ENCODE measurements at places on chromosomes 2 and 18. TPM values are rescaled to one million over a fixed set of nuclear protein-coding genes. Genes with fewer than 3 reads are reported as not detected.

DNA sequence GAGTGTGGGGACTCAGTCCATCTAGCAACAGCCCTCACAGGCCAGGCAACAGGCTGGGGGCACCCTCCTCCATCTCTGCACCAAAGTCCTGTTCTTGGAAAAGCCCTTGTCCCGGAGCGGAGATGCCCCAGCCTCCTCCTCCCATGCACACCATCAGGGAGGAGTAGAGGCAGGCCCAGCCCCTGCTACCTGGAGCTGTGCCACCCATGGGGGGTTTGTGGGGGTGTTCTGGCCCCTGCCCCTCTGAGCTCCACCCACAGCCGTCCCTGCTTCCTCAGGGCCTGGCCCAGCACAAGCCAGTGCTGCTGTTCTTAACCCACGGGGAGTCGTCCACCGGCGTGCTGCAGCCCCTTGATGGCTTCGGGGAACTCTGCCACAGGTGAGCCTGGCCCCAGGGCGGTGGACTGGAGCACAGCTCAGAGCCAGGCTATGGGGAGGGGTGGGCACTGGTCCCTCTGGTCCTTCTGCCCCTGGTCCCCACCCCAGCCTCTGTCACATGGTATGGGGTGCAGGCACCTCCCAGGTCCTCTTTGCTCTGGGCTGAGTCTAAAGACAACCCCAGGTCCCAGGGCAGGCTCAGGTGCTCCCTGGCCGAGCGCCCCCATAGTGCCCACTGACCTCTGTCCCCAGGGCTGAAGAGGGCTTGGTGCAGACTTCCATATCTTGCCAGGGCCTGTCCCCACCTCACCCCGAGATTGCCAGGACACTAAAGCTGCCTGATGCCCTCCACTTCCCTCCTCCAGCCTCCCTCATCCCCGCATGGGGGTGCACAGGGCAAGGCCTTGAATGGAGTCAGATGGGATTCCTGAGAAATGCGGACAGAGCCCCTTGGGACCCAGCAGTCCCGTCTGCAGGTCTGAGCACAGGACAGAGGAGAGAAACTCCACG lies 2.7 kb downstream of the AGXT start:
- H3K27ac ChIP-seq, result no peak overlapping the region
- H3K36me3 ChIP-seq, result no peaks in the 10 kb centered on the region
- no peak for DNase-seq
- no peak overlapping the region for H3K4me3 ChIP-seq
- no peaks in the 10 kb centered on the region for H3K27me3 ChIP-seq

DNA sequence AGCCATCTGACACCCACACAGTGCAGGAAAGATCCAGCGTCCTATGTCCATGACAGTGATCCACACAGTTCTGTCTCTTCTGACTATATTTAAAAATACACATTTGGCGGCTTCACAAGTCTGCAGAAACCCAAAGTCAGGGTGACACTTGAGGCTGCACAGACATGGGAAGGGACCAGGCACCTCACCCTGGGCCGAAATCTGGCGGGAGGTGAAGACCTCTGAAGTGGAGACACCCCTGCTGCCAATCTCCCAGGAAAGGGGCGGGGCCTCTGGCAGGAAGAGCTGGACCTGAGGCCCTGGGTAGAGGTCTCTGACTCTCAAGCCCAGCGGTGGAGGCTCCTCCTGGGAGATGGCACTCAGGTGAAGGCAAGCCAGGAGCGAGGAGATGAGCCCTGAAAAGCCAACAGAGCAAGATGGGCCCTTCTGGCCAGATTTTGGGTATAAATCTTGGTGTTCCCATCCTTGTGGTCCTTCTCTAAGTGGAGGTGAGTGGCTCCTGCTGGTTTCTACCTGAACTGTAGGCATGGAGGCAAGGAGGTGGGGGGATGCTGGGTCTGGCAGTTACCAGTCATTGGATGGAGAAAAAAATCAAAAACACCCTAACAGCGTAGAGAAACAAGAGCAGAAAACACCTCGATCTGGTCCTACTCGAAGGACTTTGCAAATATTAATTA lies 248.4 kb downstream of the HDAC4 start:
- no peaks in the 10 kb centered on the region for H3K4me1 ChIP-seq
- no peak overlapping the region for H3K4me3 ChIP-seq
- H3K27me3 ChIP-seq, result no peaks in the 10 kb centered on the region
- H3K36me3 ChIP-seq, result no peaks in the 10 kb centered on the region
- no peak for DNase-seq

GRCh38 chr2:8577573-8577972 lies 104.3 kb upstream of the ID2 start:
- H3K27ac ChIP-seq, result no peak overlapping the region
- no peak overlapping the region for H3K4me3 ChIP-seq
- no peaks in the 10 kb centered on the region for H3K36me3 ChIP-seq
- H3K27me3 ChIP-seq, result no peaks in the 10 kb centered on the region

- peaks cover 3% of the 10 kb centered on the region for H3K4me1 ChIP-seq
- H3K27ac ChIP-seq, result no peak overlapping the region
- H3K36me3 ChIP-seq, result no peaks in the 10 kb centered on the region
- H3K4me3 ChIP-seq, result no peak overlapping the region
- DNase-seq, result no peak
These were observed 81.4 kb upstream of the LPIN2 start for GRCh38 chr18:3094338-3094684.

GRCh38 chr2:233813236-233814055 lies 35.3 kb downstream of the MROH2A start:
- H3K4me1 ChIP-seq, result no peaks in the 10 kb centered on the region
- H3K4me3 ChIP-seq, result no peak overlapping the region
- H3K27ac ChIP-seq, result no peak overlapping the region

DNA sequence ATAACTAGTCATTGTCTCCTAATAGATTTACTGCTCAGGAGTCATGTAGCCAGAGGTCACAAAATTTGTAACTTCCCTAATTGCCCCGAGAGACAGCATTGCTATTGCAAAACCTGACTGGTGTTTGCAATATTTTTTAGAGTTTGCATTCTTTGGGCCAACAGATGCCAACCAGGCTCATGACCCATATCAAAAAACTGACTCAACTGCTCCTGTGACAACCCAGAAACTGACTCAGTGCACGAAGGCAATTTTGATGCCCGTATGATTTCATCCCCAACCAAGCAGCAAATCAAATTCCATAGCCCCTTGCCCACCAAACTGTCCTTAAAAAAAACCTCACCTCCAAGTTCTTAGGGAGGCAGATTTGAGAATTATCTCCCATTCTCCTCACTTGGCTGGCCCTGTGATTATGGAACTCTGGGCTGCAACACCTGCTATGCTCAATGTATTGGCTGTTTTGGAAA lies 951.3 kb downstream of the TSN start:
- no peak overlapping the region for H3K27ac ChIP-seq
- H3K4me3 ChIP-seq, result no peak overlapping the region
- DNase-seq, result no peak
- no peaks in the 10 kb centered on the region for H3K27me3 ChIP-seq
- no peaks in the 10 kb centered on the region for H3K36me3 ChIP-seq

DNA sequence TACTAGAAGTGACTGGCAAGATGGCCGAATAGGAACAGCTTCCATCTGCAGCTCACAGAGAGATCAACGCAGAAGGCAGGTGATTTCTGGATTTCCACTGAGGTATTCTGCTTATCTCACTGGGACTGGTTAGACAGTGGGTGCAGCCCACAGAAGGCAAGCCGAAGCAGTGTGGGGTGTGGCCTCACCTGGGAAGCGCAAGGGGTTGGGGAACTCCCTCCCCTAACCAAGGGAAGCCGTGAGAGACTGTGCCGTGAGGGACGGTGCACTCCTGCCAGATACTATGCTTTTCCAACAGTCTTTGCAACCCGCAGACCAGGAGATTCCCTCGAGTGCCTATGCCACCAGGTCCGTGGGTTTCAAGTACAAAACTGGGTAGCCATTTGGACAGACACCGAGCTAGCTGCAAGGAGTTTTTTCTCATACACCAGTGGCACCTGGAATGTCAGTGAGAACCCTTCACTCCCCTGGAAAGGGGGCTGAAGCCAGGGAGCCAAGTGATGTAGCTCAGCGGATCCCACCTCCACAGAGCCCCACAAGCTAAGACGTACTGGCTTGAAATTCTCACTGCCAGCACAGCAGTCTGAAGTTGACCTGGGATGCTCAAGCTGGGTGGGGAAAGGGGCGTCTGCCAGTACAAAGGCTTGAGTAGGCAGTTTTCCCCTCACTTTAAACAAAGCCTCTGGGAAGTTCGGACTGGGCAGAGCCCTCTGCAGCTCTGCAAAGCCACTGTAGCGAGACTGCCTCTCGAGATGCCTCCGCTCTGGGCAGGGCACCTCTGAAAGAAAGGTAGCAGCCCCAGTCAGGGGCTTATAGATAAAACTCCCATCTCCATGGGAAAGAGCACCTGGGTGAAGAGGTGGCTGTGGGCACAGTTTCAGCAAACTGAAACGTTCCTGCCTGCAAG lies 40.1 kb downstream of the PLEK start:
- H3K36me3 ChIP-seq, result no peaks in the 10 kb centered on the region
- no peak overlapping the region for H3K27ac ChIP-seq
- H3K4me3 ChIP-seq, result no peak overlapping the region
- no peak for DNase-seq

DNA sequence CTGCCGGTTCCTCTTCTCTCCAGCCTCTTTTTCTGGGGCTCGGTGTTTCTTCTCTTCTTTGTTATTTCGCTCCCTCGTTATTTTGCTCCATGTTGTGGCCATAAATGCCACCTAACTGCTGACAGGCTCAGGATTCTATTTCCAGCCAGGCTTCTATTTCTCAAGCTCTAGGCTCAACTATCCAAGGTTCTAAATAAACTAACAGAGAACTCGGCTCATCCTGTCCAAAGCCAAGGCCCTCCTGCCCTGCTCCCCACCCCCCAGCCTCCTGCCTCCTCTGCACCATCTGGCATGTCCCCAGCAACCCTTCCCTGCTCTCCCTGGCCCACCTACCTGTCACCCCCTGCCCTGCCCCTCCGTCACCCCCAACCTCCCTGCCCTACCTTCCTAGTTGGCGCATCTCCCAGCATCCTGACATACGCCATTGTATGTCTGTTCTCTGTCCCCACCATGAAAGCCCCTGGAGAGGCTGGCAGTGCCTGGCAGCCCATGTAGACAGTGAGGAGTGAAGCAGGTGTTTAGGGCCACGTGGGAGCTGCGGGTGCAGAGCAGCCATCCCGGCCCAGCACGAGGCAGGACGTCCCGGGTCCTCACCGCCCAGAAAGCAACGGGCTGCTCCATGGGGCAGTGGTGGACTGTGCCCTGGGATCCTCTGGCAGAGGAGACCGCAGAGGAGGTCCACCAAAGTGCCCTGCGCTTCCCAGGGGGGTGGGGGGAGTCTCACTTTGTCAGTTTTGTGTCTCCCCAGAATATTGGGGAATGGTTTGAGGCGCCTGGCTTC lies 186.9 kb downstream of the TWIST2 start:
- H3K27me3 ChIP-seq, result peaks cover 26% of the 10 kb centered on the region
- no peak overlapping the region for H3K4me3 ChIP-seq
- no peaks in the 10 kb centered on the region for H3K4me1 ChIP-seq
- DNase-seq, result no peak

CXCR1 gene
- 0.14 TPM for total RNA-seq

MBP gene
- total RNA-seq, result 53.4 TPM

DNA sequence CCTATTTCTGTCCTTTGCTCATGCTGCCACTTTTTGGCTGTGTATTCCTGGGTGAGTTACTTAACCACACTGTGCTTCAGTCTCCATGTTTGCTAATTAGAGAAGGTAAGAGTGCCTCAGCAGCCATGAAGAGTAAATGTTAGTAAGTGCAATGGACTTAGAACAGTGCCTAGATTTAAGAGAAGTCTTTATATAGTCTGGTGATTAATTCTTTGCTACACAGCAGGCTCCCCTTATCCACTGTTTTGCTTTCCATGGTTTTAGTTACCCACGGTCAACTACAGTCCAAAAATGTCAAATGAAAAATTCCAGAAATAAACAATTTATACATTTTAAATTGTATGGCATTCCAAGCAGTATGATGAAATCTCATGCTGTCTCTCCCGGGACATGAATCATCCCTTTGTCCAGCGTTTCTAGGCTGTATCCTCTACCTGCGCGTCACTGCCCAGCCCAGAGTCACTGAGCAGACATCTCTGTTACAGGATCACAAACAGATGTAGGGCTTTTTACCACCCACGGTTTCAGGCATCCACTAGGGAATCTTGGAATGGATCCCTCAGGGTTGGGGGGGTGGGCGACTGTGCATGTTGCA lies 91.0 kb downstream of the CTIF start:
- H3K4me3 ChIP-seq, result no peak overlapping the region
- H3K27ac ChIP-seq, result no peak overlapping the region
- no peaks in the 10 kb centered on the region for H3K27me3 ChIP-seq
- no peak for DNase-seq
- H3K4me1 ChIP-seq, result no peaks in the 10 kb centered on the region

ABCG5 gene
- total RNA-seq, result not detected

TWSG1 gene
- 26.0 TPM for total RNA-seq

PROM2 gene
- total RNA-seq, result 27.8 TPM

- no peak overlapping the region for H3K4me3 ChIP-seq
- no peak for DNase-seq
- no peaks in the 10 kb centered on the region for H3K36me3 ChIP-seq
These were observed 10.9 kb downstream of the CLASP1 start for GRCh38 chr2:121638333-121638732.

PRSS56 gene
- total RNA-seq, result not detected

DNA sequence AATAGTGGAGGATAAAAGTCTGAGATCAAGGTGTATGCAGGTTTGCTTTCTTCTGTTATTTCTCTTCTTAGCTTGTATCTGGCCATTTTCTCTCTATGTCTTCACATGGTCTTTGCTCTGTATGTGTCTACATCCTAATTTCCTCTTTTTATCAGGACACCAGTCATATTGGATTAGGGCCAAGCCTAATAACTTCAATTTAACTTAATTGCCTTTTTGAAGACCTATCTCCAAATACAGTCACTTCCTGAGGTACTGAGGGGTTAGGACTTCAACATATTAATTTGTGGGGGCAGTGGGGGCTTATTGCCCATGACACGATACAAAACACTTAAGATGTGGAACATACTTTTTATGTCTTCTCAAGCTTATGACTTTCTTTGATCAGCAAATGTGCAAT lies 632.9 kb upstream of the CELF4 start:
- H3K36me3 ChIP-seq, result no peaks in the 10 kb centered on the region
- no peak overlapping the region for H3K4me3 ChIP-seq
- no peaks in the 10 kb centered on the region for H3K27me3 ChIP-seq
- no peaks in the 10 kb centered on the region for H3K4me1 ChIP-seq
- no peak for DNase-seq

Data from transverse colon (tissue), 4 donors.